GM13976 (cell line): ENCODE measurements at places on chromosomes 11 and 22.
A peak's percentile ranks its signal among the peaks of the same experiment; 100 is the strongest.

DNA sequence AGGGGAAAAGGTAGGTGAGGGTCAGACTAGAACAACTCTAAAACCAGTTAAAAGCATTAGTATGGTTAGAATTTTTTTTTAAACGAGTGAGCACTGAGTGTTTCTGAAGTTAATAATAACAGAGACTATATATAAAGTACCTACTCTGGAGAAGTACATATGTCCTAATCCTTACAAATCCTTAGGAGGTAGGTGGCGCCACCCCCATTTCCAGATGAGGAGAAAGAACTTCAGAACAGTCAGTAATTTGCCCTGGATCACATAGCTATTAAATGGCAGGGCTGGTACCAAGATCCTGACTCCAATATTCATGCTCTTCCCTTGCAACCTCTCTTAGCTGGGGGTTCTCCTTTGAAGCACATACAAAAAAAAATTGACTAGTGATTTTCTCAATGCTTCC, 80.5 kb downstream of the CLPB start:
- DNase-seq, result no peak

DNA sequence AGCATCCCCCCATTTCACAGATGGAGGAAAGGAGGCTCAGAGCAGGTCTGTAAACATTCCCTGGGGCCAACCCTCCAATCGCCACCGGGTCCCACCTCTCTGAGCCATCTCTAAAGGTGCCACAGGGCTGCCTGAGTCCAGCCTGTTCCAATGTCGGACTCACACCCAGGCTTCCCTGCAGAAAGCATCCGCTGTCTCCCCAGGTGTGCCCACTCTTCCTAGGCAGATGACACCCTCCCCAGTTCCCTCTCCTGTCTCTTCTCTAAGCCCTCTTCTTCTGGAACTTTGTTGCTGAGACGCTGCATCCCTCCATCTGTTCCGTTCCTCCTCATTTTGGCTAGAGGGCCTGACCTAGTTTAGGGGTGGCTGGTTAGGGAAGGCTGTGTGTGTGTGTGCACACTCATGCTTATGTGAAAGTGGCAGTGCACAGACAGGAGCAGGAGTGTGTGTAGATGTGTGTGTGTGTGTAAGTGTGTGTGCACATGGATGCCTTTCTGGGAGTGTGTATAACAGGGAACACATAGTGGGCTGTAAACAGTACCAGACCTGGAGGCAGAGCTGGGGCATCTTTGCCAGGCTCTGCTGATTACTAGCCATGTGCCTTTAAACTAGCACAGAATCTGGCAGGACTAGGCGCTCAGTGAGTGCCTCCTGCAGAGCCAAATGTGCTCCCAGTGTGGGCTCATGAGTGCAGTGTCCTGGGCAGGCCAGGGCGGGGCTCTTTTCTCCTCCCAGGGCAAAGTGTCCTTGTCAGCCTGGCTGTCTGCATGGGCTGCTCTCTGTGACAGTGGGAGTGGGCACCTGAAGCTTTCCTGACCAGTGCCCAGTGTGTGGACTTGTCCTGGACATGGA, 77.3 kb upstream of the NECTIN1 start:
- no peak for DNase-seq

DNA sequence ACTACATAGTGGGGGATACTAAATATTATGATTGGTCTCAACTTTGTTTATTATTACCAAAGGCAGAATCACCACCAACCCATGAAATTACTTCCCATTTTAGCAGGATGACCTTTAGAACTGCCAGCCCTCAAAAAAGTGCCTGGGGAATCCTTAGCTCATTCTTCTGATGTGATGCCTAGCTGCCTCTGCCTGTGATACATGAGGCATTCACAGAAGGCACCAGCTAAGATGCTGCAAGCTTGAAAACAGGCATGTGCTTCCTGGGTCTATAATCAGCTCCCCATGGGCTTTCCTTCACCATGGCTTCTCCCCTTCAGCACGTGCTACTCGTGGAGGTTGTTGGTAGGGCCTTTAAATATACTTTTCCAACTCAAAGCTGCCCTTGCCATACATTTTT, 50.4 kb upstream of the ARHGAP20 start:
- no peak for DNase-seq

DNA sequence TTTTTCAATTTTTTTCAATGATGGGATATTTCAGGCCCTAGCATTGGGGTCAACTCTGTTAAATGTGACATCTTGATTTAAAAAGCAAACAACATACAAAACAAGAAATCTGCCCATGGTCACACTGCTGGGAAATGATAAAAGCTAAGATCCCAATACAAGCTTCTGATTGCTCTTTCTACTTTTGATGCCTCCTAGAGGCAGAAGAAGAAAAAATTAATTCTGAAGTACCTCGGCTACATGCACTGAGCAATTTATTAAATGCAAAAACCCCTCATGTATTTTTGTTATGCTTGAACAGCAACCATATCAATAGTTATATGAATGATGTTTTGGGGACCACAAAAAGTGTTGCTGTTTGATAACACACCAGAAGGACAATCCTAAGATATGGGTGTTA, 342.1 kb upstream of the NARS2 start:
- DNase-seq, result no peak

DNA sequence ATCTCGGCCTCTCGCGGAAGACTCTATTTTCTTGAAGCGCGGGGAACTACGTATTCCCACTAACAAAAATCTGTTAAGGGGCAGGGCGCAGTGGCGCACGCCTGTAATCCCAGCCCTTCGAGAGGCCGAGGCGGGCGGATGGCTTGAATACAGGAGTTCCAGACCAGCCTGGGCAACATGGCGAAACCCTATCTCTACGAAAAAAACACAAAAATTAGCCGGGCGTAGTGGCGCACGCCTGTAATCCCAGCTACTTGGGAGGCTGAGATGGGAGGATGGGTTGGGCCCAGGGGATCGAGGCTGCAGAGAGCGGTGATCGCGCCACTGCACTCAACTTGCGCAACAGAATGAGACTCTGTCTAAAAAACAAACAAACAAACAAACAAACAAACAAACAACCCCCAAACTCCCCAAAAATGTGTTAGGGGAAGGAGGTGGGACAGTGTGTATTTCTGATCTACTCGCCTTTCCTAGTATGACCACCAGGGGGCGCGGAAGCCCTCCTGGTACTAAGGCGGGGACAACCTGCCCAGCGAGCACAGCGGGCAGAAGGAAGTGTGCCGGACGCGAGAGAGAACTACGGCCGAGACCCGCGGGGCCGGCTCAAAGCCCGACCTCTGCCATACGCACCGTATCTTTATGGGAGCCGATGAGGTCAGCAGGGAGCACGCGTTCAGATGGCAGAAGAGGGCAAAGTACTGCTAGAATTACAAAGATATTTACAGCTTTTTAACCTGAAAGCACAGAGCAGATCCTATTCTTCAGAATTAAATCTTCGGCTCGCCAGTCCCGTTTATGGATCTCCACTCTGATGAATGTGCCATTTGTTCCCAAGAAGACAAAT, 1.3 kb upstream of the STX3 start:
- peak; percentile 91 for DNase-seq

GRCh38 chr11:105693075-105693759, 83.3 kb downstream of the GRIA4 start:
- no peak for DNase-seq

- peak; percentile 51 for DNase-seq
Measured at GRCh38 chr22:30078320-30079311, 1.6 kb upstream of the HORMAD2 start.

DNA sequence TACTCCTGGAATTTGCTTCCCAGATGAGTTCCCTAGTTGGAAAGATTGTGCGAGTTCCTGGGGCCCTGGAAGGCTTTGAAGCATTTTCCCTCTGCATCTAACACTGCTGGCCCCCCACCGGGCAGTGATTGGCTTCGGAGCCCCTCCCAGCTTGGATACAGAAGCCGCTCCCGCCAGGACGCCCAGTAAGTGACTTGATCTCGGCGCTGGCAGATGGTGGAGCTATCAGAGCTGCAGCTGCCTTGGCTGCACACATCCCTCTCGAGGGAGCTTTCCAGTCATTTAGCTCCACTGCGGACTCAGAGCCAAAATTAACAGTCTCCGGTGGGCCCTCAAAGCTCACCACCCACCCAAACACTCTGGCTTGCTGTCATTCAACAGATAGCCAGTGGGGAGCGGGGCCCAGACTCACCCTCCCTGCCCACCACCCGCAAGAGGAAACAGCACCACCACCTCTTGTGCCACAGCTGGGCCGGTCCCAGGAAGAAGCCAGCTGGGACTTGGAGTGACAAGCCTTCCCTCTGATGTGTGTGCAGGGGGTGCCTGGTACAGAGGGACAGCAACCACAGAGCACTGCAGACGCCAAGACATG, 162.3 kb downstream of the TRIM29 start:
- no peak for DNase-seq

GRCh38 chr11:96257972-96258934, 84.7 kb downstream of the MAML2 start:
- peak; percentile 49 for DNase-seq

DNA sequence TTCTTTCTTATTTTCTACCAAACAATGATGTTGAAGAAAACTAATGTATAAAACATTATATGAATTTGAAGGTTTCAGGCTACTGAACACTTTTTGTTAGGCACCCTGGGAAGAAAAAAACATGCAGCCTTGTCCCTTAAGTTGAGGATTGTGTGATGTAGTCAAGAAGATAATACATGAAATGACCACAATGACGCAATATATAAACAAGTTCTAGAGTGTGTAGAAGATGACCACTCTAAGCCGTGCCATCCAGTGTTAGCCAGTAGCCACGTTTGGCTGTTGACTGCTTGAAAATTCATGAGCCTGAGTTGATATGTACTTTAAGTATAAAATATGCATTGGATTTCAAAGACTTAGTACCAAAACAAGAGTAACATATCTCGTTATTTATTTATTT, 16.2 kb downstream of the SWAP70 start:
- no peak for DNase-seq

GRCh38 chr11:44564670-44565210, 723 bp upstream of the CD82 start:
- no peak for DNase-seq

GRCh38 chr22:30982512-30982911, 13.4 kb downstream of the TUG1 start:
- DNase-seq, result no peak

- no peak for DNase-seq
Measured at GRCh38 chr11:33116535-33116934, 44.7 kb downstream of the CSTF3 start.

DNA sequence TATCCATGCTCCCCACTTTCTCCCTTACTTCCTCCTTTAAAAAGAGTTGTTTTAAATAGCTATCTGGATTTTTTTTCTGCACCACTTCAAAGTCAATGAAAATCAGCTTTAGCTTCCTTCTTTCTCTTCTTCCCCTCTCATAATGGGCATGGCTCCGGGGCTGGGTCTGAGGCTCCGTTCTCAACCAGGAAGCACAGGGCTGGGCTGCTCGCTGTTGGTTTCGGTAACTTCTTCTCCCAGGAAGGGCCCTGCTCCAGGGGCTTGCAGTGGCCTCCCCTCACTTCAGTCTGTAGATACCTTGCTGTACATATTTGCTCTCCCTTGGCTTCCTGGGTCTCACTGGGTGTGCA, 23.8 kb downstream of the MICAL2 start:
- DNase-seq, result no peak

GRCh38 chr22:27203276-27203660, 545.9 kb downstream of the MIAT start:
- no peak for DNase-seq

DNA sequence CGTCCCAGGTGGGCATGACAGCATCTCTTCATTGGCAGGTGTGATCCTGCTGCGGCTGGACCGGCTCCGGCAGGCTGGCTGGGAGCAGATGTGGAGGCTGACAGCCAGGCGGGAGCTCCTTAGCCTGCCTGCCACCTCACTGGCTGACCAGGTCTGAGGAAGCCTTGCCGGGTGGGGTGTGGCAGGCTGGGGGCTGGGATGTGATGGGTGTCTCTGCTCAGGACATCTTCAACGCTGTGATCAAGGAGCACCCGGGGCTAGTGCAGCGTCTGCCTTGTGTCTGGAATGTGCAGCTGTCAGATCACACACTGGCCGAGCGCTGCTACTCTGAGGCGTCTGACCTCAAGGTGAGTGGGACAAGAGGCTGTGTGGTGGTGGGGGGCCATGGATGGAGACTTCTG, 3.5 kb downstream of the LARGE2 start:
- peak; percentile 14 for DNase-seq

DNA sequence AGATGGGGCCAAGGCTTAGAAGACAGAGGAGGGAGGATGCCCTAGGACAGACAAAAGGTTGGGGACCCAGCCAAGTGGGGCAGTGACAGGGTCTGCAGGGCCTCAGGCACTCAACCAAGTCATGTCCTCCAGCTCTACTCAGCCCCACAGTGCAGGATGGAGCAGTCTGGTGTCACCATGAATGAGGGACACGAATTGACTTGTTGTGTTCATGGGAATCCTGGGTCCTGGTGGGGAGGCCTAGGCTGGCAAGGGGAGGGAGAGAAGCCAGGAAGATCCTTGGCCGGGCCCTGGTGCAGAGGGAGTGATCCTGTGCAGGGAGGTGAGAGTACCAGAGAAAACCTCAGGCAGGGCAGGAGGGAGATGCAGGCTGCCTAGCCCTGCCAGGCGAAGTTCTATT, 12.0 kb downstream of the P2RY6 start:
- no peak for DNase-seq

GRCh38 chr11:75384438-75385080, 14.8 kb upstream of the RPS3 start:
- peak; percentile 86 for DNase-seq

DNA sequence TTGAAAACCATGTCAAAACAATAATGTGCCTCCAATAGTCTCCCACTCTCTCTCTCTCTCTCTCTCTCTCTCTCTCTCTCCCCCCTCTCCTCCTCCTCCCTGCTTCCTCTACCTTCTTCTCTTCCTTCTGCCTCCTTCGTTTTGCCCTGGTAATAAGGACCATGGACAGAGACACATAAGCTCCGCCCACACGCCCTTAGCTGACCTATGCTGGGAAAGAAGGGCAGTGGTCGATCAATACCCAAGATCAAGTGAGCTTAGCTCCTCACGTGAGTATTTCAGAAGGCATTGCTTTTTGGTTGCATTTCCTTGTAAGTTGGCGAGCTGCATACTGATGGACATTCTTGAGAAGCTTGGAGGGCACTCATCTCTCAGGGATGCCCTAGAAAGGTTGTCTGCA, 194.8 kb downstream of the MIAT start:
- no peak for DNase-seq

DNA sequence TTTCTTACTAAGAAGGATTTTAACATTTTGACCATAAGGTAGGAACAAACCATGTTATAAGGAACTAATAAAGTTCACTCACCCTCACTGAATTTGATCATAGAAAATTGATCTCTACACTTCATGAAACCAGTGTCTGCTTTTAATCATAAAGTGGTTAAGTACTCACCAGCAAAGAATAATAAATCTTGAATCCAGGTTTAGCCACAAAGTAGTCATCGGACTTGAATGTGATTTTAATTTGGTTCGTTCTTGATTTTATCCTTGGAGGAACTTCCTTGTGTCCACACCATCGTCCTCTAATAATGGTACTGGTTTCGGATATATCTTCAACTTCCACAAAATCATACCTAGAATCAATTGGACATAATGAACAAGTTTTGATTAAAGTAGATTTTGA, 40.5 kb upstream of the DDI1 start:
- no peak for DNase-seq
